ENCODE measurements at places on chromosomes 16 and 17. TPM values are rescaled to one million over a fixed set of nuclear protein-coding genes. Genes with fewer than 3 reads are reported as not detected.

The CX3CL1 gene
- total RNA-seq, result not detected

The CA7 gene
- total RNA-seq, result not detected

The ZPBP2 gene
- total RNA-seq, result not detected

The TBC1D3 gene
- total RNA-seq, result not detected

The CNTNAP1 gene
- total RNA-seq, result 4.5 TPM

The CSH2 gene
- not detected for total RNA-seq

The CCL15 gene
- not detected for total RNA-seq

The TGFB1I1 gene
- total RNA-seq, result 0.42 TPM

GRCh38 chr17:16923097-16923903 lies 48.6 kb downstream of the TNFRSF13B start:
- H3K4me3 ChIP-seq, result no peak overlapping the region
- H3K27me3 ChIP-seq, result no peaks in the 10 kb centered on the region
- H3K27ac ChIP-seq, result no peak overlapping the region
- no peaks in the 10 kb centered on the region for H3K36me3 ChIP-seq

DNA sequence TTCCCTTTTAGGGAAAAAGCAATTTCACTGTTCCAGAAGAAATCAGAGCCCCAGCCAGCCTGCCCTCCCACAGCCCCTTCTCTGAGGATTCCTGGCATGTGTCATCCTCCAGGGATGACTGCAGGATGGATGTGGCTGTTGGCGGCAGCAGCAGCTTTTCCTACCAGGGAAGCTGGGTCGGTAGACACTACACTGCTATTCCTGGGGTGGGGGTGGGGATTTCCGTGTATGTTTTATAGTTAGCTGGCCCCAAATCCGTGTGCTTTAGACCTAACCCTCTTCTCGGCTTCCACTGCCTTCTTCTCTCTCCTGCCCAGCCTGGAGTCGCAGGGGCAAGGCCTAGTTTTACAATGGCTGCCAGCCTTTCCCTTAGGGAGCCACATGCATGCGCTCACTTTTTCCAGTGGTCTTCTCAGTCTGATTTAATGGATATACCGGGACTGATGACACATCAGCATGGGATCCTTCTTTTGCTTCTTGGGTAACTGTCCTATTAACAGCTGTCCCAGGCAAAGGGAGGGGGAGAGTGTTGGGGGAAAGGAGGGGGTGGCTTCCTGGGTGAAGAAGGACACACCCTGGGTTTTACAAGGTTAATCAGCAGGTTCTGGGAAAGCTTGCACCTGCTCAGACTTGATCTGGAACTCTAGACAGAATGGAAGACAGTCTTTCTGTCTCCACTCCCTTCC lies 2.7 kb upstream of the NFE2L1 start:
- peaks cover 35% of the 10 kb centered on the region for H3K4me1 ChIP-seq
- peaks cover 1% of the 10 kb centered on the region for H3K36me3 ChIP-seq
- no peak for DNase-seq
- no peaks in the 10 kb centered on the region for H3K27me3 ChIP-seq

DNA sequence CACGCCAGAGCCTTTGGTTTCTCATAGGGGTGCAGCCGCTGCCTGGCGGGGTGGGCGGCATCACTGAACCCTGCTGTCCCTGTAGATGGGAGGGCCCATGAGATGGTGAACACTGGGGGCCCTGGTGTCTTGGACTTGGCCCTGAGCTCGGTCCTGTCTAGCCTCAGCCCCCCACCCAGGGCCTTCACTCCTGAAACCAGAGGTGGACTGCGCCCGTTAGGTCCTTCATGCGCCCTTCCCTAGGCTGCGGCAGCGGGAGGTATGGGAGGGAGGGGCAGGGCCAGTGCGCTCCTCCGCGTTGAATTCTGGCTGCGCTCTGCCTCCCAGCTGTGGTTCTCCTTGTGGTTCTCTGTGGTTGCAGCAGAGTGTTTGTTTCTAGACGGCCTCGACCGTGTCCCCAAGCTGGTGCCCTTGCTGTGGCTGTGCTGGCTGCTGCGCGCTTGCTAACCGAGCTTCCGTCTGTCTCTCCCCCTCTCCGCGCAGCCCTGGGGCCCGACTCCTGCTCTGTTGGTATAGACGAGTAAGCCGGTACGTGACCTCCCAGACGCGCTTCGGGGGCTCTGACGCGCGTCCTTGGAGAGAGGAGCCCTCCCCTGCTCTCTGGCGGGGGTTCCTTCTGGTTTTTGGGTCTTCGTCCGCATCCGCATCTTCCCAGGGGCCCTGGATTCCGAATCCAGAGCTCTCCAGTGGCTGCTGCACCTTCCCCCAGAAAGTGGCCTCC lies 7.4 kb upstream of the NUDT16L1 start:
- H3K27me3 ChIP-seq, result no peaks in the 10 kb centered on the region
- H3K27ac ChIP-seq, result no peak overlapping the region
- peaks cover 43% of the 10 kb centered on the region for H3K36me3 ChIP-seq
- no peak for DNase-seq
- peaks cover 18% of the 10 kb centered on the region for H3K4me1 ChIP-seq

GRCh38 chr17:63696381-63696961 lies 3.5 kb downstream of the LIMD2 start:
- peaks cover 63% of the 10 kb centered on the region for H3K36me3 ChIP-seq
- peak overlapping the region; percentile 91 for H3K27ac ChIP-seq
- no peaks in the 10 kb centered on the region for H3K27me3 ChIP-seq
- DNase-seq, result peak; percentile 44
- peak overlapping the region; percentile 98 for H3K4me3 ChIP-seq
- H3K4me1 ChIP-seq, result peaks cover 71% of the 10 kb centered on the region

GRCh38 chr17:80980397-80981061 lies 11.1 kb upstream of the CHMP6 start:
- H3K27me3 ChIP-seq, result no peaks in the 10 kb centered on the region
- no peak overlapping the region for H3K4me3 ChIP-seq
- H3K36me3 ChIP-seq, result no peaks in the 10 kb centered on the region
- H3K4me1 ChIP-seq, result peaks cover 8% of the 10 kb centered on the region
- no peak overlapping the region for H3K27ac ChIP-seq

- no peak overlapping the region for H3K4me3 ChIP-seq
- no peak for DNase-seq
- no peak overlapping the region for H3K27ac ChIP-seq
- no peaks in the 10 kb centered on the region for H3K36me3 ChIP-seq
- peaks cover 5% of the 10 kb centered on the region for H3K27me3 ChIP-seq
These were observed 24.9 kb downstream of the GP2 start for GRCh38 chr16:20302389-20302788.

- no peaks in the 10 kb centered on the region for H3K27me3 ChIP-seq
- no peaks in the 10 kb centered on the region for H3K36me3 ChIP-seq
- DNase-seq, result no peak
- H3K4me3 ChIP-seq, result no peak overlapping the region
- no peaks in the 10 kb centered on the region for H3K4me1 ChIP-seq
These were observed 8.9 kb upstream of the CACNG1 start for GRCh38 chr17:67035131-67036083.

- DNase-seq, result no peak
- no peak overlapping the region for H3K4me3 ChIP-seq
- H3K27me3 ChIP-seq, result peaks cover 45% of the 10 kb centered on the region
- no peaks in the 10 kb centered on the region for H3K36me3 ChIP-seq
- H3K4me1 ChIP-seq, result peaks cover 20% of the 10 kb centered on the region
These were observed 3.3 kb downstream of the SLC6A4 start for GRCh38 chr17:30232015-30232823.

GRCh38 chr16:87033541-87034300 lies 283.5 kb downstream of the C16orf95 start:
- no peaks in the 10 kb centered on the region for H3K4me1 ChIP-seq
- H3K4me3 ChIP-seq, result no peak overlapping the region
- H3K27me3 ChIP-seq, result no peaks in the 10 kb centered on the region
- no peak for DNase-seq

DNA sequence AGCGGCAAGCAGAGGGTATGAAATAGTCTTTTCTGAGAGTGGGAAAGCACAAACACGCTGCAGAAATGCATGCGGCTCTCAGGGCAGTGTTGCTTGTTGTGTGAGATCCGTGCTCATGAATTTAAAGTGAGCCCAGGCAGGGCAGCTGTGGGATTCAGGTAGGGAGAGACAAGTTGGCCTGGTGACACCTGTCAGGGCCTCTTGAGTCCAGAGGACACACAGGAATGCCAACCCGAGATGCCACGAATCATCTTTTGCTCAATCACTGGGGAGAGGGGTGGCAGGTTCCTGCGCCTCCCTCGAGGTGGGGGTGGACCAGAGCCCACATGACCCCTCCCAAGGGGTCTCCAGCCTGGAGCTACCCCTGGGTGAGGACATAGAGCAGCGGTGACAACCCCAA lies 211.9 kb downstream of the GSG1L start:
- no peak overlapping the region for H3K4me3 ChIP-seq
- H3K4me1 ChIP-seq, result no peaks in the 10 kb centered on the region
- H3K27me3 ChIP-seq, result peaks cover 22% of the 10 kb centered on the region
- H3K27ac ChIP-seq, result no peak overlapping the region
- no peaks in the 10 kb centered on the region for H3K36me3 ChIP-seq
- DNase-seq, result no peak

GRCh38 chr16:46736695-46737094 lies 11.4 kb downstream of the MYLK3 start:
- DNase-seq, result no peak
- no peaks in the 10 kb centered on the region for H3K36me3 ChIP-seq
- H3K4me3 ChIP-seq, result no peak overlapping the region
- H3K4me1 ChIP-seq, result no peaks in the 10 kb centered on the region

DNA sequence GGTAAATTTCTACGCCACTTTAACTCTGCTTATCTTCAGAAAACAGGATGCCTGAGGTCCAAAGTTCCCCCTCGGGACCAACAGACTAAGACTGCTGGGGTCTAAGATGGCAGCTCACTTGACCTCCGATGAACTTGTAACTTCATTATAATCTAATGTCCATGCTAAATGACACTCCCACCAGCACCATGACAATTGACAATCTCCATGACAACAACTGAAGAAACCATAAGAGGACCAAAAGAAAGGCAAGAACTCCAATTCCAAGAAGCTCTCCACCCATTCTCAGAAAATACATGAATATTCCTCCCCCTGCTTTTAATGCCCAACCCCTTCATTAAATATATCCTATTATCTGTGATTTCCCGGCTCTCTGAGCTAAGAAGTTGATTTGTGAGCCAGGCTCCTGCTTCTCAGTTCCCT lies 7.5 kb downstream of the CCL4 start:
- peaks cover 9% of the 10 kb centered on the region for H3K27me3 ChIP-seq
- DNase-seq, result no peak
- H3K4me3 ChIP-seq, result no peak overlapping the region
- H3K4me1 ChIP-seq, result peaks cover 16% of the 10 kb centered on the region
- H3K27ac ChIP-seq, result no peak overlapping the region

DNA sequence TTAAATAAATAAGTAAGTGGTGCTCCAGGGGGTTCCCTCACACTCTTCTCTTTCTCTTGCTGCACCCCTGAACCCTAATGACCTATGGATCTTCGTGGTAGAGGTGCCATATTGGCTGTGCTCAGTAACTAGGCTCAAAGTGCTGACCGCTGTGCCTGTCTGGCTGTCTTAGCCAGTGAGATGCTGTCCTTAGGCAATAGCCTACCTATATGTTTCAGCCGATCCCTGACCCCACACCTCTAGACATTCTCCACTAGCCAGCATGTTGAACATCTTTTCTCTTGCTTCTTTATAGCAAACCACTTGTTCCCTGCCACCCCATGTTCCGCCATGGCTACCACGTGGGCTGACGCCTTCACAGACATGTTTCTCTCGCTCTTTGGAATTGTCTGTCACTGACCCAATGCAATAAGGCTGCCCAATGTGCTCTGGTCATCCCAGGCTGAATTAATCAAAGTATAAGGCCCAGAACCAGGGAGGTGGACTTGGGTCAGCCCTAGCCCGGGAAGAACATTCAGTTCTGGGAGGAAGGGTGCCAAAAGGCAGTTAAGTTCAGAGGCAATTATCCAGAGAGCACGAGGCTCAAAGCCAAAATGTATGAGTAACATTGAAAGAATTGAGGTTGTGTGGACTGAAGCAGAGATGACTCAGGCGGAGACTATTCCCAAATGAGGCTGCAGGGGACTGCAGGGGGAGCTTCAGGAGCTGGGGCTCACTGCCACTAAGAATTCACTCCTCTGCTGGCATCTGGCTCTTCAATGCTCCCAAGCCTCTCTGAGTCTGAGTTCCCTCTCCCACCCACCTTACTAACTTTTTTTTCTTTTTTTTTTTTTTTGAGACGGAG lies 28.7 kb upstream of the TNRC6A start:
- no peaks in the 10 kb centered on the region for H3K27me3 ChIP-seq
- no peaks in the 10 kb centered on the region for H3K36me3 ChIP-seq
- no peak overlapping the region for H3K27ac ChIP-seq
- DNase-seq, result no peak
- H3K4me3 ChIP-seq, result no peak overlapping the region

- H3K4me3 ChIP-seq, result peak overlapping the region; percentile 77
- H3K36me3 ChIP-seq, result no peaks in the 10 kb centered on the region
- H3K27ac ChIP-seq, result peak overlapping the region; percentile 19
- peaks cover 65% of the 10 kb centered on the region for H3K4me1 ChIP-seq
These were observed 2.3 kb downstream of the CMIP start for GRCh38 chr16:81446907-81447268.

- H3K36me3 ChIP-seq, result no peaks in the 10 kb centered on the region
- peak overlapping the region; percentile 99 for H3K27ac ChIP-seq
- H3K27me3 ChIP-seq, result no peaks in the 10 kb centered on the region
- H3K4me1 ChIP-seq, result peaks cover 39% of the 10 kb centered on the region
- DNase-seq, result no peak
These were observed 999 bp downstream of the CMC2 start for GRCh38 chr16:81005610-81006161.

DNA sequence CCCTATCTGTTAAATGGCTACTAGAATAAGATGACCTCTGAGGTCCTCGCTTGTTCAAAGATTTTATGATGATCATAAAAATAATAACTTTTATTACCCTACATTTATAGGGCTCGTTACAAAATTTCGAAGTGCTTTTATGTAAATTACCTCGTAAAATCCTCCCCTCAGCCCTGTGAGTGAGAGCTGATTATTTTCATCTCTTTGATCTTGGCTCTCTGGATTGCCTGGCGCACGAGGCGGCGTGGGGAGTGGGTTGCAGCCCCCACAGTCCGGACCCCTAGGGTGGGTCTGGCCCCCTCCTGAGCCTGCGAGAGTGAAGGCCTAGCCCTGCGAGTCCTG lies 1.6 kb downstream of the SDK2 start:
- no peaks in the 10 kb centered on the region for H3K36me3 ChIP-seq
- peak overlapping the region; percentile 63 for H3K4me3 ChIP-seq
- peaks cover 29% of the 10 kb centered on the region for H3K4me1 ChIP-seq
- DNase-seq, result no peak
- H3K27me3 ChIP-seq, result peaks cover 11% of the 10 kb centered on the region

DNA sequence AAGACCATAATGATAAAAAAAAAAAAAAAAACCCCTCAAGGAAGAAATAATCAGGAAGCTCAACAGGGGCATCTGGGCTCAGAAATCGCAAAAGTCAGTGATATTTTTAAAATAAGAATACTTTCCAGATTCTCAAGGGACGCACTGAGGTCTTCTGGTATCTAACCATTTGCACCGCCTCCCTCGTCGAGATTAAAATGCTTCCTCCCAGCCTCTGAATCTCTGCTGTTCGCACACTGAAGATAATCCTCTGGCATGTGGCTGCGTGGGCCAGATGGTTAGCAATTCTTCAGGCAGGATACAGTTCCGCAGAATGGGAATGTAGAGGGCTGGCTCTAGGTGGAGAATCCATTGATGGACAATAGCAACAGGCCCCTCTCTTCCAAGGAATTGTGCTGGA lies 211.7 kb upstream of the CDH5 start:
- peaks cover 10% of the 10 kb centered on the region for H3K4me1 ChIP-seq
- peaks cover 2% of the 10 kb centered on the region for H3K27me3 ChIP-seq
- no peak for DNase-seq

Measured in CD4-positive, alpha-beta T cell (primary cell).